Ovary (tissue), 10 donors: ENCODE measurements at places on chromosomes 13 and 19. TPM values are rescaled to one million over a fixed set of nuclear protein-coding genes. Genes with fewer than 3 reads are reported as not detected.

- no peak for DNase-seq
Measured at GRCh38 chr19:16824658-16825311, 4.4 kb upstream of the SIN3B start.

DNA sequence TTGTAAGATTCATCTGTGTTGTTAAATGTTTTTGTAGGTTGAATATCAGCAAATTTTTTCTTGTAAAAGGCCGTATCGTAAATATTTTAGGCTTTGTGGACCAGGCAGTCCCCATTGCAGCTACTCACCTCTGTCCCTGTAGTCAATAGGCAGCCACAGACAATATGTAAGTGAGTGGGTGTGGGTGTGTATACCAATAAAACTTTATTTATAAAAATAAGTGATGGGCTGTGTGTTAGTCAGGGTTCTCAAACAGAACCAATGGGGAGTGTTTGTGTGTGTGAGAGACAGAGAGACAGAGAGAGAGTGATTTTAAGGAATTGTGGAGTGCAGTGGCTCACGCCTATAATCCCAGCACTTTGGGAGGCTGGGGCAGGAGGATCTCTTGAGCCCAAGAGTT is 37.6 kb upstream of the NFIC start:
- DNase-seq: no peak

DNA sequence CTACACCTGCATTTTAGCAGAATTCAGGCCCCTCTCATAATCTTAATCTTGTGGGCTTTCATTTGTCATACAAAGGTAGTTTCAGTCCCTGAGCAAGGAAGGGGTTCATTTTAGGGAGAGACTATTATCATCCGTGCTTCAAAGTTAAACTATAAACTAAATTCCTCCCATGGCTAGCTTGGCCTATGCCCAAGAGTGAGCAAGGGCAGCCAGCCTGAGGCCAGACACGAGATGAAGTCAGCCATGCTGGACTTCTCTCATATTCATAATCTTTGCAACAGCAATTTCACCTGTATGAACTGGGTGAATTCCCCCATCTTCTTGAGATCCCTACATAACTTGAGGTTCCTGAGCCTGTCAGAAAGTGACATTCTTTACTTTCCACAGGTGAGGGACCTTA is 13.0 kb downstream of the ERICH4 start:
- DNase-seq: no peak

- DNase-seq: no peak
Measured at GRCh38 chr13:97140611-97141010, 81.5 kb upstream of the MBNL2 start.

NOTCH3 gene
- 6.1 TPM for total RNA-seq

SERTM1 gene
- 65.1 TPM for total RNA-seq

- no peak for DNase-seq
Measured at GRCh38 chr13:65638572-65639168, 1591.5 kb downstream of the PCDH9 start.

- DNase-seq: no peak
Measured at GRCh38 chr13:88071371-88071770, 400.2 kb downstream of the SLITRK5 start.

DNA sequence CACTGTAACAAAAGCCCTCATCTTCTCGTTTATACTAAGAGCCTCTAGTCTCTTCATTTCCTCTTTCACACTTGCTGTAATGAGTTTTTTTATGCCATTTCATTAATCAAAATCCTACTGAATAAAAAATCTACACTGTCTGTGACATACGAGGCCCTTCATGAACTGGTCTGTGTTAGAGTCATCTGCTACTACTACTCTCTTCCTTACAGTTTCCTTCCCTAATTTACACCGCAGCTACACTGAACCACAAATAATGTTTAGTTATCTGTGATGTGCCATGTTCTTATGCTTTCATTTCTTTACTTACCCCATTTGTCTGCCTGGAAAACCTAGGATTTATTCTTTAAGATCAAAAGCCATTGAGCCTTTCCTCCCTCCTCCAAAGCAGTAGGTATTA is 16.0 kb downstream of the UFM1 start:
- DNase-seq: no peak

DNA sequence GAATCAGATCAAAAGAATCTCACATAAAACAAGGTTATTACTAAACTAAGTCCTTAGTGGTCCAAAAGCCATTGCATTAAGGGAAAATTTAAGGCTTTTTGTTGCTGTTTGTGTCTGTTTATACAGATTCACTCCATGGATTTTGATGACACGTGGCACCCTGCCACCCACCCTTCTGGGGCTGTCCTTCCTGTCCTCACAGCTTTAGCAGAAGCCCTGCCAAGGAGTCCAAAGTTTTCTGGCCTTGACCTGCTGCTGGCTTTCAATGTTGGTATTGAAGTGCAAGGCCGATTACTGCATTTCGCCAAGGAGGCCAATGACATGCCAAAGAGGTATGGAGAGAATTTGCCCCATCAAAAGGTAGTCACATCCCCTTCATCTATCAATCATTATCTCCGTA is 6.9 kb downstream of the ACOD1 start:
- no peak for DNase-seq

GRCh38 chr19:29492769-29493168 is 33.0 kb upstream of the VSTM2B start:
- DNase-seq: no peak

DNA sequence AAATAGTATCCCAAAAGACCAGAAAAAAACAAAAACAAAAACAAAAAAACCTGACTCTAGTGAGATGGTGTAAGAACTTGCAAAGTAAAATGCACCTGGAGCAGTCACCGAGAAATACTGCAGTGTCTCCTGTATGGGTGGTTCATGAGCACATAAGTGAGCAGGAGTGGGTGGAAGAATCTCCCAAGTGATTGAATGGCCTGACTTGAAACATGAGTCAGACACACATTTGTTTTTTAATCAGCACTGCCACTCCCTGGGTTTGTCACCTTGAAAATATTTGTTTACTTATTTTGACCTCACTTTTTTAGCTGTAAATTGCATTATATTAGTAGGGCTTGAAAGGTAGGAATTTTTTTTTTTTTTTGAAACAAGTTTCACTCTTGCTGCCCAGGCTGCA is 2.0 kb downstream of the ZNF431 start:
- DNase-seq: no peak

PRKCG gene
- total RNA-seq: not detected

DNA sequence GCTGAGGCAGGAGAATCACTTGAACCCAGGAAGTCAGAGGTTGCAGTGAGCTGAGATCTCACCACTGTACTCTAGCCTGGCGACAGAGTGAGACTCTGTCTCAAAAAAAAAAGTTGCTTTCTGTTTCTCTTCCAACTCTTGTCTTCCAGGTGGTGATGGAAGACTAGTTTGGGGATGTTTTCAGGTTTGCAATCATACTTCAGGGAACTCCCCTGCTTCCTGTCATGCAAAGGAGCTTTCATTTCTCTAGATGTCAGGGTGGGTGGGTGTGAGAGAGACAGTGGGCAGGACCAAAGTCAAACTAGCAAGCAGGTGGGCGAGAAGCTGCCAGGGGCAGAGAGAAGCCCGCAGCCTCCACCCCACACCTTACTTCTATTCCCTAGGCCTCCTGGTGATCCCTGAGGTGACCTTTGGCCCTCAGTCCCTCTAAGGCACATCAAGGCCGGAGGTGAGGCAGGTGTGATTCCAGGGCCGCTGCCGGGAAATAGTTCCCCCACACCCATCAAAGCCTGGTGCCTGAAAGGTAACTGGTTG is 25.7 kb downstream of the CCNE1 start:
- no peak for DNase-seq

CGB5 gene
- not detected for total RNA-seq

SLC17A7 gene
- total RNA-seq: 0.17 TPM

DNA sequence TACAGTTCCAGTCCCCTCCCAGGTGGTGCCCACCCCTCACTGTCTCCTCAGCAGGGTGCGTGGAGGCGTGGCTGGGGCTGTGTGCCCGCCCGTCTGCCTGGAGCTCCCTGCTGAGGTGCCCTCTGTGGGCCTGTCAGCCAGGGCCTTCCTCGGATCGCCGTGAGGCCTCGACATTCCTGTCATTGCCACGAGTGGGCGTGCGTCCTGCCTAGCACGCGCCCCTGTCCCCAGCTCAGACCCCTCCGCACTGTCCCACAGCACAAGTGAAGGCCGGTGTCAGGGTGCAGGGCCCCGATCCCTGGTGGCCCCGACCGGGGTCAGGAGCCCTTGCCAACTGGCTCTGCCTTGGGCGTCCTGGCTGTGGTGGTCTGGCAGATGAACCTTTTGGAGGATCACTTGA is 32.2 kb downstream of the DOT1L start:
- no peak for DNase-seq

- DNase-seq: no peak
Measured at GRCh38 chr13:73832128-73832588, 302.0 kb downstream of the KLF12 start.

- DNase-seq: peak; percentile 47
Measured at GRCh38 chr19:33879818-33880575, 83.3 kb downstream of the KCTD15 start.

DNA sequence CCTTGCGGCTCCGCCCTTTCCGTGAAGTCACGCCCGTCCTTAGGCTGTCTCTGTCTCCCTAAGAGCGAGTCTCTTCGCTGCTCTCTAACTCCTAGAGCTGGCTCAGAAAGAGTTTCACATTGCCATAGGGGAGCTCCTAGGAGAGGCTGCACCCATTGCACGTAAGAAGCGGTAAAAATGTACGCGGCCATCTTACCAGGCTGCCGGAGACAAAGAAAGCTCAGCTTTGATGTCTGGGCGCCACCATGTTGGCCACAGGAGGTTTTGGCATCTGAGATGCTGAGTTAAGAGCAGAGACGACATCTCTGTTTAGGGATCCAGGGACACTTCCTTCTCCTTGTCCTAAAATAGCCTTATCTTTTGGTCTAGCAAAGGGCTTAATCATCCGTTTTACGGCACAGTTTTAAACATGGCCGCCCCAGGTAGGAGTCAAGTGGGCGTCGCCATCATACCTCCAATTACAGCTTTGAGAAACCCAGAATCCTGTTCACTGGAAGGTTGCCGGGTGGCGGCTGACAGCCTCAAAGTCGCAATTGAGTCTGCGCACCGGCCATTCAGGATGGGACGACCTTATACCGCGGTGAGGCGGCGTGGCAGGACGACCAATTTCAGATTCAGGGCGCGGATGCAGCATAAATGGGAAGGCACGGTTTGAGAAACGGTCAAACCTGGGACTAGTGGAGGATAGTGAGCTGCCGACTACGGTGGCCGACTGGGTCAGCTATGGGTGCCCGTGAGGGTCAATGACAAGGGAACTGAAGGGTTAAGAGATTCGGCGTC is at the start of gene ZNF793:
TSS of gene ZNF793 (plus strand) at position 553 of the 780 bp plus-strand sequence. CDS start 16,501 bp downstream, outside the sequence.
- peak; percentile 86 for DNase-seq

ZNF382 gene
- total RNA-seq: 6.3 TPM
